ENCODE measurements at places on chromosomes 1 and 21.

GRCh38 chr1:50214717-50215116 lies 106.0 kb downstream of the ELAVL4 start:
- DNase-seq = no peak

DNA sequence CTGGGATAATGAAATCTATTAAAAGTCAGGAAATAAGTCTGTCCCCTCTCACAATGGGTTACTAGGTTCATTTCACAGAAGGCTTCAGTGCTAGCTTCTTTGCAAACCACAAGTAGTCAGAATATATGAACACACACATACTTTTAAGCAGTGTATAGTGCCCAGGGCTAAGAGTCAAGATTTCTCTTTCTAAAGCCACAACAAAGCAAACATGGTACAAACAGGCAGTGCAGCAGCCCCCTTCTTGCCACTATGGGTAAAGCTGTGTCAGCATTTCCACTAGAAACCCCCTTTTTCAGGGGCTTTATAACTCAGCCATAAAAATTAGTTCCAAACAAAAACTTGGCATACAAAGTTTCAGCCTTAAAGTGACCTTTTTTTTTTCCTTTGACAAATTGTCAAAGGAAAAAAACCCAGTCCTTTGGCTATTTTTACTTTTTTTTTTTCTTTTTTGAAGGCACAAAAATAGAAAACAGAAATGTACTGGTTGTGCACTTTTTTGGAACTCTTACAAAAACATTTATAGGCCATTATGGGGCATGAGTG lies 315.4 kb downstream of the LMO4 start:
- peak; percentile 69 for DNase-seq

- no peak for DNase-seq
Measured at GRCh38 chr1:64474665-64475439, 4.9 kb downstream of the CACHD1 start.

DNA sequence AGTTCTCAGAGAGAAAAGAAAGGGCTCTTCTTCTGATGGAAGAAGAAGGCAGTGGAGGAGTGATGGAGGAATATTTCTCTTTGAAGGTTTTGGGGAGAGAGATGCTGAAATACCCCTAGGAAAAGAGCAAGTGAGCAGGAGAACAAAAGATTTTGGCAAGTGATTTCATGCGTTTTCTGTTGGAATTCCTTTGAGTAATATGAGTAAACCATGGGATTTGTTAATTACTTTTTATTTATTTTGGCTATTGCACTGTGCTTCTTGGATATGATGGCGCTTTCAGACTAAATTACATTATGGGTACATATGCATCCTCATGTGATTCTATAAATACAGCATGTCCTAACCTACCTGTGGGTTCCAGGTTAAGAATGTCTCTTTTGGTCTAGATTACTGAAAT lies 210.1 kb upstream of the PTGFR start:
- no peak for DNase-seq

GRCh38 chr1:245685111-245685810 lies 530.5 kb downstream of the KIF26B start:
- no peak for DNase-seq

GRCh38 chr1:6614019-6614928 lies 743 bp downstream of the PHF13 start:
- peak; percentile 40 for DNase-seq

GRCh38 chr1:109847251-109847650 lies 63.4 kb upstream of the CSF1 start:
- DNase-seq = no peak

- no peak for DNase-seq
Measured at GRCh38 chr1:40712997-40713396, 21.5 kb downstream of the NFYC start.

DNA sequence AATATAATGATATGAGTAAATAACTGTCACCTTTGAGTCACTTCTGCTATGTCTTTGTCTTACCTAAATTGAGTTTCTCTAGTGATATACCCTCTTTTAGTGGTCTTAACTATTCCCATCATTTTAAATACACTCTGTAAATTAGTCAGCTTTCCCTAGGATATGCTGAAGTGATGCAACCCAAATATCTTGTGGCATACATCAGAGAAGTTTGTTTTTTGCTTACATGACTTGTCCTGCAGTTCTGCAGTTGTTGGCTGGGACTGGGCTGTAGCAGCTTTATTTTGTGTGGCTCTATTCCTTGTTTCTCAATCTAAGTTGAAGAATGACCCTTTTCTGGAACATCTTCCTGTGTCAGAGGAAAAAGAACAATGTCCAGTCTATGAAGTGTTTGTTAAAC lies 76.4 kb downstream of the TTC3 start:
- DNase-seq = no peak

DNA sequence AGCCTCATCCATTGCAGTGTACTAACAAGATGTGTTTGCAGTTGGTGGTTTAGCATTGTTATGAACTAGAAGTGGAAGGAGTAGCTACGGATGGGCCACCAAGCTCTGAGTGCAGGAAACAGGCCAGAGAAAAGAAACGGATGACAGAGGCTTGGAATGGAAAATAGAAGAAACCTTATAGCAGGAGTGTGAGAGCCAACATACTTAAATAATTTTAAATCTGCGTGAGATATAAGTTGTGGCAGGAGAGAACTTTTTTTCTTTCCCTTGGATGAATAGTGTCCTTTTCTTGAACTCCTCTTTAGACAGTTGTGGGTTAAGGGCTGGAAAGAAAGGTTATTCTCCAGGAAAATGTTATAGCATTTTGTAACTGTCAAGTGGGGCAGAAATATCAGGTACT lies 54.2 kb downstream of the RGL1 start:
- DNase-seq = no peak

DNA sequence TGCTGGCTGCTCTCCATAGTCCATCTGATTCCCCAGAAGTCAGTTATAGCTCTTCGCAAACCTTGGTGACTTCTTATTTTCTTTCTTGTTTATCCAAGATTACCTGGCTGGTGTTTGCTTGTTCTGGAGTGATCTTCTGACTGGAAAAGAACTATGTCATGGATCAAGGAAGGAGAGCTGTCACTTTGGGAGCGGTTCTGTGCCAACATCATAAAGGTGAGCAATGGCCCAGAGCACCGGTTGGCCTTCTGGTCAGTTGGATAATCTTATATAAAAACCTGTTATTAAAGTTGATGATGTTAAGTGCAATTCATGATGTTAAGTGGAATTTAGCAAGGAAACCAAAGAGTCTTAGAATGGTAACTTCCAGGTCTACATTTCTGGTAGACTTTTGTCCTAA lies 672 bp downstream of the DHDDS start:
- DNase-seq = no peak

DNA sequence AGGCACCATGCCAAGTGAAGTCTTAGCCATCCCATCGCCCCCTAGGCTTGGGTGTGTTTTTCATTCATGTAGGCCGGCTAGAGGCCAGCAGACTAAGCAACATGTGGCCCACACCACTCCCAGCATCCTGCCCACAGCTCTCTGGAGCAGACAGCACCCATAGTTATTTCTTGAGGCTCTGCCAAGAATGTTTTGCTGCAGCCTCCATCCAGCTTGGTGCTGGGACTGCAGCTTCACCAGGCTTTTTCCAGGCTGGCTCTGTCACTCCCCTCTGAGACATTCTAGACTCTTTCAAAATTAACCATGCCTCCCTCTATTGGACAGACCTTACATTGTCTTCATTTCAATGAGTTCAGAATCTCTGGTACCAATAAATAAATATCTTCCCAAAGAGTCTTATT lies 104.2 kb downstream of the DUSP10 start:
- DNase-seq = peak; percentile 13

DNA sequence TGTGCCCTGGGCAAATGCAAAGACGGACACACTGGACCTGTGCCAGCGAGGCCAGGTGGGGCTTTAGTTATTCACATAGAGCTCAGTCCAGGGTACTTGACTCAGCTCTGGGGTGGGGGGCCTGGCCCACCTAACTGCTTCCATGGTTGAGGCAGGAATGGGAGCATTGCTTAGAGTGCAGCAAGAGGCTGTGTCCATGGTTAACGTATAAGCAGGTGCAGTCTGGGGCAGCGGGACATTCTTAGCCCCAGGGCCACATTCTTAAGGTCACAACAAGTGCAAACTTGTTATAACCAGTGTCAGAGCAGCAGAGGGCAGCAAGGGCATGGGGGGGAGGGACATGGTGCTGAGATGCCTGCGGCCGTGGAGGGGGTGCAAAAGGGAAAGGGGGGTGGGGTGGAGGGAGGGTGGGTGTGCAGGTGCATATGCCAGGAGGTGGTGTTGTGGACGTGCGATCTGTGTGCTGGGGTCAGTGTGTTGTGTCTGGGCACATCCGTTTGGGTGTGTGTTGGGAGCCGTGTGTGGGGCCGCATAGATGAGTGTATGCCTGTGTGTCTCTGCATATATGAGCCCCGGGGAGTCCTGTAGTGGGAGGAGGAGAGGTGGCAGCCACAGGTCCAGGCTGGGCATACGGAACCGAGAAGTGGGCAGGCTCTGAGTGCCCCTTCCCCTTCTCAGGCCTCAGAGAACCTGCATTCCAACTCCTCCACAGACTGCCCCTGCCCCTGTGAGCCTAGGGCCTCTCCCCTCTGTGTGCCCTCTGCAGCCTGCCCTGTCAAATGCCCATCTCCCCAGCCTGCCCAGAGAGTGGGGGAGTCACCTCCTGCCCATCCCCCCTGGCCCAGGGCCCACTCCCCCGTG lies 8.4 kb downstream of the KCNJ10 start:
- DNase-seq = peak; percentile 10

- DNase-seq = no peak
Measured at GRCh38 chr1:204212715-204213114, 1.1 kb downstream of the GOLT1A start.

DNA sequence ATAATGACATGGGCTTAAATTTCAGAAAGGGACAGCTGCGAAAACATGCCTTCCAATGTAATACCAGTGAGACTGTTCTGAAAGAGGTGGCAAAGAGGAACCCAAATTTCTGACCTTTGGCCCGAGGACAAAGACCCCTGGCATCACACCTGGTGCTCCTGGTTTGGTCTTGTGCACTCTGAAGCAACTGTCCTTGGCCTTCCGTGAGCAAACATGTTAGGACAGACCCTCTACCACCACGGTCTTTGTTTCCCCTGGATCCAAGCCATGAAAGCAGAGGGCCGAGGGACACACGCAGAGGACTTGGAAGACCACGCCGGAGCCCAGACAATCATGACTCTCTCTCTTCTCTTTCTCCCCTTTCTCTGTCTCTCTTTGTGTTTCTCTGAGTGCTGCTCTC lies 6.0 kb downstream of the REG4 start:
- DNase-seq = no peak

GRCh38 chr1:59427155-59427554 lies 130.3 kb downstream of the FGGY start:
- peak; percentile 99 for DNase-seq

DNA sequence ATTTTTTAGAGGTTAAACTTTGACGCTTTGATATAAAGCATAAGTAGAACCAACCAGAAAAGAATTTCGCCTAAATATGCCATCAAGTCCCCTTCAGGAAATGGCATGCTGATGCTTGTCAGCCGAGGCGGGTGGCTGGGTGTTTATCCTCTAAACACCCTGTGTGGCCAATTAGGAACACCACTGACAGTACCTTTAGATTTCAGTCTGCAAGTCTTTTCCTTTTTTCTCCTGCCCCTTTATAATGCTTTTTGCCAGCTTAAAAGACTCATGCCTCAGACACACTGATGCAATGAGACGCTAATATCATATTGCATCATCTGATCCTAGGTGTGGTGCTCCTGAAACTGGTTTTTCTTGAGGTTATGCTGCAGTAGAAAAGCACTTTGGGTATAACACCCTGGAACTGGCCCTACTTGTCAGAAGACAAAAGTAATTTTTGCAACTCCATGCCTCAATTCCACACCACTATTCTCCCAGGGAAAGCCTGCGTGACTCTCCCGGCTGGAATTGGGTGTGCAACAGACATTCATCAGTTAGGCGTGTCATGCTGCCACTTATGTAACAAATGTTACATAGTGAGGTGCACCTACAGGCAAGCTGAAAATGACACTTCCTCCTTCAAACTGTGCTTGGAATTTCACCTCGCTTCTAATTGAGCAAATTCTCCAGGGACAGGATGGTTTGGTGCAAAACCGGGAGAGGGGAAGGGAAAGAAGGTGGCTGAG lies 2.0 kb upstream of the RCC2 start:
- peak; percentile 18 for DNase-seq

DNA sequence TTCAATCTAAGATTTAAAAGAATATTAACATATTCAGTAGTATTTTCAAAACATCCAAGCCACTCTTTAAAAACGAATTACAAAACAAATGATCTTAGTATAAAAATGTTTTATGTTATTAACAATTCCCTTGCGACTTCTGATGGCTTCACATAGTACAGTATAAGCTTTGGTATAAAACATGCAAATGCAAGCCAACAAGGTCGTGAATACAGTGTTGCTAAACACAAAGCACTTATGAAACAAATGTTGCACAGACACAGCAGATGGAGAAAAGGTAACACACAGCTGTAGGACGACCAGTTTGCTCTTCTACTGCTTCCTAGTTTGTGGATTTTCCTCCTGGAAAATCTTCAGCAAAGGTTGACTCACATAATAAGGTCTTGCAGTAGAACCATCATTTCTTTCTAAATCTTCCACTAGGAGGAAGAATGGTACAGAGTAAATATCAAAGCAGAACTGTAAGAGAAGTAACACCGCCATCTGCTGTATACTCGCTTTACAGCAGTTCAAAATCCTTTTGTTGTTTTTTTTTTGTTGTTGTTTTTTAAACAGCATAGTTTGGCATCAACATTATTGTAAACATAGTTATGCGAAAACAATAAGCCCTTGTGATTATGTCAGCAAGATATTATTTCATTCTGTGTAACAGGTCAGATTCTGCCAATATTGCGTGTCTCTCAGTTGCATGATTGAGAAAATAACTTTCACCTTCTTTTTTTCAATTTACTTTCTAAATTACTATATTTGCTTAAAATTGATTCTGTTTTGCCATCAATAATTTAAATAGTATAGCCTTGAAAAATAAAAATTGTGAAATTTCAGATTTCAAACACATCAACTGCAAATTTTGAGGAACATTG lies 69.5 kb downstream of the LHX8 start:
- peak; percentile 50 for DNase-seq

DNA sequence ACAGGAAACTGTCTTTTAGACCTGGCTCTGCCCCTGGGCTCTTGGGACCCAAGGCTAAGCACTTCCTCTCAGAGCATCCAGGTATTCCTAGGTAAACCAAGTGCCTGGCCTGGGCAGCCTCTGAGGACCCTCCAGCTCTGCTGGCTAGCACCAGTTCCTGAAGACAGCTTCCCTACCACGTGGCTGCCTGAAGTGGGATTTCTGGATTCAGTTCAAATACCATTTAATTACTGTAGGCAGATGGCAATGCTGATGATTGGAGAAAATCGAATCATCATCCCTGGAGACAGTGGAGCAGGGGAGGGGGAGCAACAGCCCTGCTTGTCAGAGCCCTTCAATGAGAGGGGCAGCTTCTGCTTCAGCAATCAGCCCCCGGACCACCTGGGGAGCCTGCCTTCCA lies 11.9 kb downstream of the KIF21B start:
- DNase-seq = no peak
